ENCODE measurements at places on chromosomes 1 and 21.

DNA sequence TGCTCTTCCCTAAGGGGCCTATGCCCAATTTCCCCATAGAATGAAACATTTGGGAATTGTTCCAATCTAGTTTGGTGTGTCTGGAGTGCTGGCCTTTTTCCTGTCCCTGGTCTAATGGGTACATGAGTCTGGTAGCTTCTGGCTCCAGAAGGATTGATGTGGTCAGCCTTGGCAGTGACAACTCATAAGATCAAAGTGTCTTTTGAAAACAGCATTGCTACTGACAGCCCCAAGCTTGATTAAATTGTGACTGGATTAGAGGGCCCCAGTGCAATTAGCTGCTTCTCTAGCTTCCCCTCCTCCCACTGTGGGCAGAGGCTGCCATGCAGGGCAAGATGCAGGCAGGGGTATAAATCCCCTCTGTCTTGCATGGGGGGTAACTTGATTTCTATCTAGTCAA, 130.9 kb downstream of the UCK2 start:
- no peak for DNase-seq

DNA sequence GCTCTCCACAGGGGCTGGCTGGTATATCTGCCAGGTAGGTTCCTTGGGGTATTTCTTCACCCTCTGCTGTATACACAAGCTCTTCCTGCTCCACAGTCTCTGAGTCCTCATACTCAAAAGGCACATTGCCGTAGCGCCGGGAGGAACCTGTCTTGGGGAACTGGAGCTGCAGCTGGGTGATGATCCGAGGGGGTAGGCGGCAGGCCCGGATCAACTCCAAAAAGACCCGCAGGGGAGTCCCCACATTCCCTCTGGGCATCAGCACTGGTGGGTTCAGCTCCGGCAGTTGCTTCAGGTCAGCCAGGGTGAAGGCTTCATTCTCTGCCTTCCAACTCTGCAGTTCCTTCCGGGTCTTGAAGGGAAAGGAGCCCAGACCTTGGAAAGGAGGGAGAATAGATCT, 2.9 kb downstream of the GPATCH3 start:
- DNase-seq, result no peak

DNA sequence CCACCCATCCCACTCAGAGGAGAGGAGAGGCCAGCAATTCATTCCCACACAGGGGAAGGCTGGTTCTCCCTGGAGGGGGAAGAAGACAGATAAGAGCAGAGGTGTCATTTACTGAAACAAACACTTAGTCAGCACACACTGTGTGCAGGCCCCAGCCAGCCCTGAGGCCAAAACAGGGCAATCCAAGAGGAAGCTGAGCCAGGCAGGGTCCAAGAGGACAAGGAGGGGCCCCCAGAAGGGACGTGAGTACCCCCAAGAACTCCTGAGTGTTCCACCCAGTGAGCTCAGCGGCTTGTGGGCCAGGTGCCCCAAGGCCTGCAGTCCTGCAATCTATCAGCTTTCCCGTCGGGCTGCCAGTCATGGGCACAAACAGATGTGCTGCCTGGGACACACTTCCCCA, 15.8 kb downstream of the ADGRB2 start:
- DNase-seq, result no peak

DNA sequence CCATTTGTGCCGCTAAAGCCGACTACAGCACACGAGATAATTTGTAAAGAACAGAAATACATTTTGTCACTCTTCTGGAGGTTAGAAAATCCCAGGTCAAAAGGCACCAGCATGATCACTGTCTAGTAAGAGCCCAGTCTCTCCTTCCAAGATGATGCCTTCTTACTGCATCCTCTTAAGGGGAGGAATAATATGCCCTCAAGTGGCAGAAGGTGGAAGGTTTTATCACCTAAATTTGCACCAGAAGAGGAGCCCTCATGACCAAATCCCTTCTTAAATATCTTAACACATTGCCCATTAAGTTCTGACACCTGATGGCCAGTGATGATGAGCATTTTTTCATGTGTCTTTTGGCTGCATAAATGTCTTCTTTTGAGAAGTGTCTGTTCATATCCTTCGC, 326.7 kb upstream of the RGS18 start:
- no peak for DNase-seq

GRCh38 chr1:231172411-231172810, 10.6 kb downstream of the TRIM67 start:
- no peak for DNase-seq

DNA sequence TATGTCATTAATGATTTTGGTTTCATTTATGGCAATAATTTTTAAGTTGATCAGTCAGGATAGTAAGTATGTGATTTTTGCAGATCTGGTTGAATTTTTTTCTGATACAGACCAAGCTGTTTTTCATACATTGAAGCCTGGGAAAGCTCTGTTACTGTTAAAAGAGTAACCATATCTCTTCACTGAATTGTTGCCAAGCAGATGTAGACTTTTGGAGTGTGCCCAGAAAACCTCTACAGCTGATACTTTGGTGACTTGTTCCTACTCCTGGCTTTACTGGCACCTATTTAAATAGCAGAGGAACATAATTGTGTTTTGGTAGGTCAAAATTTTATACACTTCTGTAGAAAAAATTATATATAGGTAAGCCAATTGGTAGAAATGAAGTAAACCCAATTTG, 49.4 kb downstream of the NFIA start:
- no peak for DNase-seq

DNA sequence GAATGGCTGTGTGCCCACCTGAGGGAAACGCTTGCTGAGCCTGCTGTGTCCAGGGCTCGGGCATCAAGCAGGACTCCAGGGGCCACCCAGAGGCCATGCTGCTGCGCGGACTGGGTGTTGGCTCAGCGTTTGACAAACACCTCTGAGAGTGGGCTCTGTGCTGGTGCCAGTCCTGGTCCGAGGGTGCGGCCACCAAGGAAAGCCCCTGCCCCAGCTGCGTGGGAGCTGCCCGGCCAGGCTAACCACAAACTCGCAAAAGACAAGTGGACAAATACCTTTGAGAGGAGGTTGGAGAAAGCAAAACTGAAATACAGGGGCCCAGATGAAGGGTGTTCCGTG, 65.6 kb upstream of the TTC34 start:
- no peak for DNase-seq

GRCh38 chr1:54837002-54837853, 36.1 kb upstream of the TTC22 start:
- DNase-seq, result no peak

DNA sequence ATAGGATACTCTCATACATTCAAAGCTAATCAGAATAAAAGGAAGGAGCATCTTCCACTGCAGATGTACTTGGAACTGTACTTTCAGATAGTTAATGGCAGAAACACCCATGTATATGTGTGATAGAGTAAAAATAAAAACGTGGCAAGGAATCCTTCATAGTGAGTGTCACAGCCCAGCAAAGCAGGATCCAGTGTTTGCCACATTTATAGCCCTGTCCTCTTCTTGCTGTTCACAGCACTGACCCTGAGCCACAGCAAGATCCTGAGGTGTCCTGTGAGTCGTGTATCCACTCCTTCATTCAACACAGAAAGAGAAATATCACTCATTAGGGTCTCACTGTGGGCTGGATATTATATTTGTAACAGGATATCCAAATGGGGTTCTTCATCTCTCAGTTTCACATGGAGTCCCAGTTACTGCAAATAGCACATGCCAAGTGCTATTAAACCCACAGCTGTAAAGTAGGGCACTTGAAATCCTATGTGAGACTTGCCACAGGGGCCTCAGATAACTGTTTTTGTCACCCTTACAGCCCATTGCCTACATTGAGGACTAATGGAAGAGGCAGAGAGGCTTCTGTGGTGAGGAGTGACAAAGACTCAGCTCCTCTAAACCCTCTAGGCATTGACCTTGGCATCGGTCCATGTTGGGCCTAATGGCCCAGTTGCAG, 41.3 kb downstream of the CYP2J2 start:
- no peak for DNase-seq

DNA sequence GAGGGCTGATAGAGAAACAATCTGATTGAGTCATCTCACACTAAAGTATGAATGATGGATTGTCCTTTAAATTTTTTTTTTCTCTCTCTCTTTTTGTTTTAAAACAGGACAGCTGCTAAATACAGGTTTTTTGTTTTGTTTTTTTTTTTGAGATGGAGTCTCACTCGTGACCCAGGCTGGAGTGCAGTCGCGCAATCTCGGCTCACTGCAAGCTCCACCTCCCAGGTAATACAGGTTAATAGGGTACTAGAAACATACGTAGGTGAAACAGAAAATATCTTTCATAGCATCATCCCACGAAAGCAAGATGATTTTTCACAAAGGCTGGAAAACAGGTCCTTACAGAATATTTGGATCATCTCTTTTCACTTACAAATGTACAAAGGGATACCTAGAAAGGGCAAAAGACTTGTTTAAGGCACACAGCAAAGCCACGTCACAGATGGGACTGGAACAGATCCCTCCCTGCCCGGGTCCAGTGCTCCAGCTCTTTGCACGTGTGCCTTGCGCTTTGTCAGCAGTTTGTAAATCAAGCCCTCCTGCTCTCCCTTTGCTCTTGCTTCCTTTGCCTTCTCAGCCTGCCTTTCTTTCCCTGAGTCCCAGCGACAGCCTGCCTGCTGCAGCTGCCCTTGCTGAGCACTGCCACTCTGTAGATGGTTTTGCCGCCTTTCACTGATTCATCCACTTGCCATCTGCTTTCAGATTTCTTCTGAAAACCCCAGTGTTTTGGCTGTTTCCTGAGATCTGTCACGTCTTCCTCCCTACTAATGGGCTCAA, 171.3 kb upstream of the BEND5 start:
- no peak for DNase-seq

- no peak for DNase-seq
Measured at GRCh38 chr1:3319874-3320245, 134.6 kb upstream of the ARHGEF16 start.

- DNase-seq, result no peak
Measured at GRCh38 chr1:239861985-239862384, 229.7 kb upstream of the FMN2 start.

- no peak for DNase-seq
Measured at GRCh38 chr1:188402986-188403385, 1574.2 kb downstream of the PLA2G4A start.

DNA sequence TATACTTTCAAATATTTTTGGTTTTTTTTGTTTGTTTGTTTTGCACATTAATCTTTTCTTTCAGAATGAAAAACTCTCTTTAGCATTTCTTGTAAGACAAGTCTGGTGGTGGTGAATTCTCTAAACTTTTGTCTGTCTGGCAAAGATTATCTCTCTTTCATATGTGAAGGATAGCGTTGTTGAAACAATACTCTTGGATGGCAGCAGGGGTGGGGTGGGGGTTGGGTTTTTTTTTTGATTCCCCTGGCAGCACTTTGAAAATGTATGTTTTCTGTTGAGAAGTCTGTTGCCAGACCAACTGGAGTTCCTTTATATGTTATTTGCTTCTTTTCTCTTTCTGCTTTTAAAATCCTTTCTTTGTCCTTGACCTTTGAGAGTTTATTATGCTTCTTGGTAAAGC, 160.2 kb downstream of the VAV3 start:
- no peak for DNase-seq

DNA sequence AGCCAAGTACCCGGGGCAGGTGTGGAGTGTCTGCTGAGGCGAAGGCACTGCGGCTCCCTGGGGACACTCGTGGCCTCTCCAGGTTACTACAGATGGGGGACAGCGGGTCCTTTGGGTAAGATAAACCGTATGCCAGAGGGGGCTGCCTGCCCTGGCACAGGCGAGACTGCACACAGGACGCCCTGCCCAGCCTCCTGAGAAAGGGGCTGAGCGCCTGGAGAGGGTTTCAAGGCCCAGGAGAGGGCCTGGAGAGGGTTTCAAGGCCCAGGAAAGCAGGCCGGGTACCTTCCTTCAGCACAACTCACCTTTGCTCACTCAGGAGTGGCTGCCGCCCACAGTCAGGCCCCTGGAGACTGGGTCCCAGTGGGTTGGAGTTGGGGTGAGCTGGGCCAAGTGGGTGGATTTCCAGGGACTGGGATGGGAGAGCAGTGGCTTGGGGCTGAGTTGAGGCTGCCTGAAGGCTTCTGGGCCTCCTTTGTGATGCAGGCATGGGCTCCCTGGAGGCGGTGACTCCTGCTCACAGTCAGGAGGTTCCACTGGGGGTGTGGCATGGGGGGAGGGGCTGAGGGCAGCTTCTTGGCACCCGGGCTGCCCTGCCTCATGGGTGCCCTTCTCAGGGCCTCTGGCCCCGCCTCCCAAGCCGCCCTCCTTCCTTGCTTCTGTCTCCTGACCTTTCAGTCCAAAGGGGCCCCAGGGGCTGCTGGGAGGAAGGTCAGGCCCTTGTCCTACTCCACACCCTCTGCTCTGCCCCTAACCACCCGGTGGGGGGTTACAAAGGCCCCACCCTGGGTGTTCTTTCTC, at the start of gene MMEL1:
TSS of gene MMEL1 (minus strand) at position 456 of the 801 bp plus-strand sequence. CDS start 3,532 bp downstream, outside the sequence.
- no peak for DNase-seq

- no peak for DNase-seq
Measured at GRCh38 chr1:99565606-99566289, 80.2 kb upstream of the PALMD start.

GRCh38 chr21:41744028-41744930, 22.6 kb downstream of the RIPK4 start:
- no peak for DNase-seq

- DNase-seq, result no peak
Measured at GRCh38 chr21:45937721-45938452, 43.7 kb upstream of the COL6A1 start.

GRCh38 chr1:41109310-41110197, 88.0 kb upstream of the SLFNL1 start:
- DNase-seq, result no peak

DNA sequence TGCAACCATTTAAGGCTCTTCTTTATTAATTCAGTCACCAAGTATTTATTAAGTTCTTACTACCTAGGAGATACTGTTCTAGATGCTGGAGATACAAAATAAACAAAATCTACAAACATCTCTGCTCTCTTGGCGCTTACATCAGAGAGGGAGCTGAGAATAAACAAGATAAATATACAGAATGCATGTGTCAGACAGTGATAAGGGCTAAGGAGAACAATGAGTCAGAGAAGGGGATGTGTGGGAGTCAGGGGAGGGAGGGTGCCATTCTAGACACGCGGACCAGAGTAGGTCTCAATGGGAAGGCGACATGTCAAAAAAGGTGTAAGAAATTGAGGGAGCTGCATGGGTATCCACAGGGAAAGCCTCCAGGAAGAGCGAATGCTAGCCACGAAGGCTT, 393.2 kb downstream of the RWDD3 start:
- no peak for DNase-seq

- no peak for DNase-seq
Measured at GRCh38 chr1:230573658-230574057, 68.6 kb upstream of the COG2 start.

DNA sequence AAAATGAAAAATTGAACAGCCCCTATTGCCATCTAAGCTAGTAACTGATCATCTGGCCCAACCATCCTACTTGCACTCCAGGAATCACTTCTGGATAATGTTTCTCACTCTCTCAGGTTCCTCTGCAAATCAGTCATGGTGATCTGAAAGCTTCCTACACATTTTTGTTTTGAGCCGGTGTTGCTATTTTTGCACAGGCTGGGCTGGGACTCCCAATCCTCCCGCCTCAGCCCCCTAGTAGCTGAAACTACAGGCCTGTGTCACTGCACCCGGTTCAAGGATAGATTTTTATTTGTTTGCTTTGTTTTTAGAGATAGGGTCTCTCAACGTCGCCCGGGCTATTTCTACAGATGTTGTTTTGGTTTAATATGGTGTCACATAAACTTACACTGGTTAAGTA, 40.5 kb upstream of the HMCN1 start:
- no peak for DNase-seq
